ENCODE measurements at places on chromosomes 1 and 21. TPM values are rescaled to one million over a fixed set of nuclear protein-coding genes. Genes with fewer than 3 reads are reported as not detected.

DNA sequence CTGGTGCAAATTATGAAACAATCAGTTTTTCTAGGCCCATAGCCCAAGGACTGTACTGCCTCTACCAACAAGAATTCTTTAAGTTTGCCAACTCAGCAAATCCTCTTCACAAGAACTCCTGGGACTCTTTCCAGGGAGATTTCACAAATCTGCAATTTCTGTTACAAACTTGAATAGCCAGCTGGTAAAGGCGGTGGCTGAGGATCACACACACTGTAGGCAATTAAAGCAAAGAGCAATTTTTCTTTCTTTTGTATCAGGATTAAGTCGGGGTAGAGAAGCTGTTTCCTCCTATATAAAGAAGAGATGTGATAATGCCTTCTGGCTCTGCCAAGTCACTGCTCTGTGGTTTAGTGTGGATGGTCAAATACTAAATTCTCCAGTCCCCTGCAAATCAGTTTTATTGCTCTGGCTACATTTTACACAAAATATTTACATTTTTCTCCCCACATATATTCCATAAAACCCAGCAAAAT, 1.7 kb downstream of the ALDH9A1 start:
- peaks cover 33% of the 10 kb centered on the region for H3K4me1 ChIP-seq
- no peaks in the 10 kb centered on the region for H3K36me3 ChIP-seq
- no peaks in the 10 kb centered on the region for H3K27me3 ChIP-seq

DNA sequence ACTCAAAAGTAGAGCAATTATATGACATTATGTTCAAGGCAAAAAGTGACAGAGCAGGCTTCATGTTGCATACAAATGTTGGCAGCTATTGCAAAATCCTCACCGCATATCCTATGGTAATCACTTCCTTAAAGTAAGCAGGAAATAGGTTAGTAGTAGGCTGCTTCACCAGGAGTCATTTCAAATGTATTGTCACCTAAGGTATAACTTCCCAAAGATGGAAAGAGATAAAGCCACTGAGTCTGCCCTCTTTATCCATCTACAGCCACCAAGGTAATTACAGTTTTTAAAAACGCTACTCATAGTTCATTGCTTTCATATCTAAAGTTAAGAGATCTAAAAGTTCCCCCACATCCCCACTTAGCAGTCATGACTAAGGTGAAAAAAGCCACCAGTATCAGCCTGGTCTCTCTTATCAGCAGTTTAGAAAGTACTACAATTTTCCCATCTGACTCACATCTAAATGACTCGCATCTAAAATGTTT, 31.6 kb upstream of the UBE2U start:
- H3K4me3 ChIP-seq = no peak overlapping the region
- no peak overlapping the region for H3K27ac ChIP-seq
- DNase-seq = no peak
- H3K4me1 ChIP-seq = peaks cover 24% of the 10 kb centered on the region

- no peak for DNase-seq
- H3K4me1 ChIP-seq = no peaks in the 10 kb centered on the region
- no peaks in the 10 kb centered on the region for H3K36me3 ChIP-seq
- no peak overlapping the region for H3K4me3 ChIP-seq
Observed at GRCh38 chr1:96060621-96061020, 661.0 kb upstream of the PTBP2 start.

Gene ZNF648
- total RNA-seq = not detected

Gene VWA1
- 35.8 TPM for total RNA-seq

DNA sequence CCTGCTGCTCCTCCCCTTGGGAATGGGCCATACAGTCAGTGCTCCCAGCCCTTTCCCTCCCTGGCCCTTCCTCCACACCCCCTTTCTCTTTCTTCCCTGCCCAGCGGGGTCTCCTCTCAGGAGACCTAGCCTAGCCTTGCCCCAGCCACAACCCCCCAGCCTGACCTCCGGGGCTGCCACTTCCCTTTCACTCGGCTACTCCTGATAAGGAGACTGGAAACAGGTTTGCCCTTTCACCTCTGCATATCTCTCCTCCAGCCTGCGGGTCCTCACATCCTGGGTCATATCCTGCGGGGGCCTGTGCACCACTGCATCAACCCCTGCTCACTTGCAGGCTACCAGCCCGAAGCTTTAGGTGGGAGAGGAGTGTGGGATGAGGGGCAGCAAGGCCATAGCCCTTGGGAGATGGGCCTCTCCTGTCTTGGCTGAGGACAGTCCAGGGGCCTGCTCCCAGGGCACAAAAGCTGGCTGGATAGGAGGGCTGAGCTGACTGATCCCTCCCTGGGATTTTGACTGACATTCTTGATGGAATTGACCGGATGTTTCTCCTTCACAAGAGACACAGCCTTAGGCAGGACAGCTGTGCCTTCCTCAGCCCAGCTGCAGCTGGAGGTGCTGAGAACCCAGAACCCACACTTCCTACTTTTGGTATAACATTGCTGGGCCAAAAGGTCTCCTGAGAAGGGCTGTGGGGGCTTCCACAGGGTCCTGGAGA, 19.2 kb upstream of the ALX3 start:
- H3K36me3 ChIP-seq = no peaks in the 10 kb centered on the region
- no peak overlapping the region for H3K4me3 ChIP-seq
- no peak for DNase-seq

Gene CREB3L4
- total RNA-seq = 15.2 TPM

Gene BRDT
- not detected for total RNA-seq

DNA sequence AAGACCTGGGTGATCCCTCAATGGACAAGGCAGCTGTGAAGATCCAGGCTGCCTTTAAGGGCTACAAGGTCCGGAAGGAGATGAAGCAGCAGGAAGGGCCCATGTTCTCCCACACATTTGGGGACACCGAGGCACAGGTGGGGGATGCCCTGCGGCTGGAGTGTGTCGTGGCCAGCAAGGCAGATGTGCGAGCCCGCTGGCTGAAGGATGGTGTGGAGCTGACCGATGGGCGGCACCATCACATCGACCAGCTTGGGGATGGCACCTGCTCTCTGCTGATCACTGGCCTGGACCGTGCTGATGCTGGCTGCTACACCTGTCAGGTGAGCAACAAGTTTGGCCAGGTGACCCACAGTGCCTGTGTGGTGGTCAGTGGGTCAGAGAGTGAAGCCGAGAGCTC, 85.2 kb downstream of the TRIM11 start:
- H3K4me3 ChIP-seq = no peak overlapping the region
- H3K36me3 ChIP-seq = peaks cover 43% of the 10 kb centered on the region
- no peaks in the 10 kb centered on the region for H3K27me3 ChIP-seq
- H3K4me1 ChIP-seq = no peaks in the 10 kb centered on the region
